Stimulated activated CD4-positive, alpha-beta T cell treated with anti-CD3 and anti-CD28 coated beads, Interleukin-2, amount 100 ng/mL, for 24 hours (primary cell): ENCODE measurements at places on chromosomes 7 and 10.
A peak's percentile ranks its signal among the peaks of the same experiment; 100 is the strongest.

DNA sequence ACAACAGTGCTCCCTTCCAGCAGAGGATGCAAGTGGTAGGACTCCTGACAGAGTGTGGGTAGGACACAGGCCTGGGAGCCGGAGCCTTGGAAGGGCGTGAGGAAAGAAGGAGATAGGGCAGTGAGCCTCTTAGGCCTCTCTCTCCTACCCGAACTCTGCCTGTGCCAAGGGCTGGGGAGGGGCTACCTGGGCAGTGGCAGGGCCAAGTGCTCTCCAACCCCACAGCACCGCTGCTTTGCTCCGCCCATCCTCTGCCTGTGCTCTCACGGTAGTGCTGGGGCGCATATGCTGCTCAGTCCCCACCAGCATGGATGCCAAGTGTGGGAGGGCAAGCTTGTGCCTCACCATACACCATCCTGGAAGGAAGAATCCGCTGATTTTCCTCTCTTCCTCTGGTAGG, 7.5 kb downstream of the FAM131B start:
- no peak for DNase-seq

- DNase-seq, result no peak
These were observed 114.8 kb upstream of the NPY start for GRCh38 chr7:24169077-24169624.

- no peak for DNase-seq
These were observed 658.2 kb downstream of the PARD3 start for GRCh38 chr10:34156781-34157425.

DNA sequence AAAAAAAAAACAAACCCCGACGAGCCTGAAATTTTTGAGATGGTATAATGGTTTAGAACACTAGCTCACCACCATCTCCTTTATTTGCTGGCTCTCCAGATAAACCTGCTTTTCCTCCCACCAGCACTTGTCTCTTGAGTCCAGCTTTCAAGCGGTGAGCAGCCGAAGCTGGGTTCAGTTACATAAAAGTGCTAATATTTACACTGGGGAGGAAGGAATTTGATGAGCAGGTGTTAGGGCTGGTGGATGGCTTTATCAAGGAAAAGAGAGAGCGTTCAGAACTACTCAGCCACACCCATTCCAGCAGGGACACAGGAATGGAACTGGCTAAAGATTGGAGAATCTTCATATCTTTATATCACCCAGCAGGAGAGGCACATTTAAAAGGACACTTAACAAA, 6.6 kb upstream of the CALML3 start:
- no peak for DNase-seq

DNA sequence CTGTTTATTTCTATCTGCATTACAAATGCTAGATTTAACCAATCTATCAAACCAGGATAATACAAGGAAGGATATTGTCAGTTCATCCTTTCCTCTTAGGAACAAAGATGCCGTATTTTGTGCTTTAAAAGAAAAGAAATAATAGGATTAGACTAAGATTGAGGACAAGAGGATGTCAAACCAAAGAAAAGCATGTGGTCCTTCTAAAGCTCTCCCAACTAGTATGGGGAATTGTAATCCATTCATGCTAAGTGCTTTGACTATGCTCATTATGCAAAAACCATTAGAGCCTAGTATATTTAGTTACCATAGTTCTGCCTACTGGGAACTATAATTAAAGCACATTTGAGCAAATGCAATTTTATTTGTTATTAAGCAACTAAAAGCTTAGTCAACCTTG, 280.2 kb downstream of the GRM8 start:
- DNase-seq, result no peak

DNA sequence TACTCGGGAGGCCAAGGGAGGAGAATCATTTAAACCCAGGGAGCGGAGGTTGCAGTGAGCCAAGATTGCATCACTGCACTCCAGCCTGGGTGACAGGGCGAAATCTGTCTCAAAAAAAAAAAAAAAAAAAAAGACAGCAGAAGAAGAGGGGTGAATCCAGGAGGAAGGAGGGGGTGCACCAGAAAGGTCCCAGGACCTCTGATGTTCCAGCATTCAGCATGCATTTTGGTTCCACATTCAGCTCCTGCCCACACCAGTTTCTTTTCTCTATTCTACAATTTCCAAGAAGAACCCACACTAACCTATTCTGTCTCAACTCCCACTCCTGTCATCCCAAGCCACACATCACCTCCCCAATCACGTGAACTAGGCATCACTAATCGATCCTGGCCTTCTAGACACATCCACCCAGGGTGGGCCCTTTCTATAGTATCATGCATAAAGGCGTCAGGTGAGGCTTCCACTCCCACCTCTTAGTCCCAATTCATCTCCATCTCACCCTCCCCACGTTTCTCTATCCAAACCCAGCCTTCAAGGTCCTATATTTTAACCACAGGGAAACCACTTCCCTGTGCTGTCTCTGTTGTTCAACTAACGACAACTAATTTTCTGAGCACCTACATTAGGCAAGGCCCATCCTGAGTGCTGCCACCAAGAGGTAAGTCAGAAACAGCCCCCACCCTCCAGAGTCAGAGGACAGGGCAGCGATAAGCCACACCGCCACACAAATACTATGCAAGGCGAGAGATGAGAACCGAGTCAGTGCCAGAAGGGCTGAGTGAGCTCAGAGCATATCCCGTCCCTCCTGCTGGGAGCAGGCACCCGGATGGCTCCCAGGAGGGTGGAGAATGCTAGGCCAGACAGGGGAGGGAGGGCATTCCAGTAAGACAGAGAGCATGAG, 2.2 kb downstream of the ANXA11 start:
- peak; percentile 74 for DNase-seq

DNA sequence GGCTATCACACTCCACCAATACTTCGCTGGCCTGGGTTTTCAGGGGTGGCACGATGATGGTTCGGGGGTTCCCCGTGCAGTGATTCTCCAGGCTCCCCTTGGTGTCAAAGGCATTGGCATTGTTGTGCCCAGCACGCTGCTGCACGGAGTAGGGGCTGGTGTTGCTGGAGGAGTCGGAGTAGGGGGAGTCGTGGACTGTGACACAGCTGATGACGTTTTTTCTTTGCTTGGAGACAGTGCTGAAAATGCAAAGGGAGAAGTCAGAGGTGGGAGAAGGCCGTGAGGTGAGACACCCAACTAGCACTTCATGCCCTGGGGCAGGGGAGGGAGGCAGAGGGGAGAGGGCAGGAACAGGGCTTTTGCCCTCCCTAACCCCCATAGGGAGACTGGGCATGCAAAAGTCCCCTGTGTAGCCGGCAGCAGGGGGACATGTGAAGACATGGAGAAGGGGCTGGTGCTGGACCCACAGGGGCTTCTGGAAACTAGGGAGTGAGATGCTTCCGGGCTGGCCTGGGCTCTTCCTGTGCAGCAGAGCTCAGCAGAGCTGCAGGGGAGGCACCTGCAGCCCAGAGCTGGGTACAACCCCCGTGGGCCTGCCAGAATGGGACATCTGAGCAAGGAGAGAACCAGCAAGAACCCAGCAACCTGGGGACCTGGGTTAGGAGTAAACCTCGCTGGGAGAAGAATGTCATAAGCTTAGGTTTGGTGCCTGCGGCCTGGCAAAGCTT, 60.5 kb downstream of the CLEC2L start:
- no peak for DNase-seq

DNA sequence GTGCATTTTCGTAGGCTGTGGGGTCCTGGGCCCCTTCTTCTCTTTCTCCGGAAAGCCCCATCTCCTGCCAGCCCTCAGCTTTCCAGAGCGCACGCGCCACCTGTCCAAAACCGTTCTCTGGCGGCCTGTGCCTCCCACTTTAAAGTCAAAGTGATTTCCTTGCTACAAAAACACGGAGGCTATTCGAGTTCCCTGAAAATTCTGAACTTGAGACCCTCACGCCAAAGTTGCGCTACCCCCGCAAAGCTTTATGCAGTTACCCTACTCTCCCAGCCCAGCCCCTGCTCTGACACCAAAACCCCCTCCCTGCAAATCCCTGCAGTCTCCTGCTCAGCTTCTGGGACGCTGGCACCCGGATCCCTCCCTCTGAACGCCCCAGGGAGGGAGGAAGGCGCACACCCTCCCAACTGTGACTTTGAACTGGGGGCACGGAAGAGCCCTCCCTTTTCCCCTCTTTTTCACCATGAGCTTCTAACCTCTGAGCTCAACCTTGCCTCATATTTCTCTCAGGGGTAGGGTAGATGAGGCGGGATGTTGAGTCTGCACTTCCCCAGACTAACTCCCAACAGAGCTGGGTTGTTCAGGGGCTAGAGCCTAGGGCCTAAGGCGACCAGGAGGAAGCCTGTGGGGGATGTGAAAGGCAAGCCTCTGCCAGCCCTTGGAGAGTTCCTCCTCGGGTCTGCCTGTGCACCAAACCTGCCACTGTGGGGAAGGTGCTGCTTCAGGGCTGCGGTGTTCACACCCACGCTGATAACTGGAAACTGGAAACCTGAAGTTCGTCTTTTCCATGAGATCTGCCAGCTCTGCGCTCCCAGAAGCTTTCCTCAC, 2.7 kb upstream of the PAX4 start:
- DNase-seq, result no peak

GRCh38 chr10:97334370-97335175, at the start of gene FRAT2:
FRAT2 (minus strand) TSS chr10:97334729; CDS start chr10:97334572, 157 bp downstream.
- peak; percentile 89 for DNase-seq

GRCh38 chr10:6657196-6657595, 77.1 kb upstream of the PRKCQ start:
- no peak for DNase-seq

- no peak for DNase-seq
These were observed 206.5 kb upstream of the CNTNAP2 start for GRCh38 chr7:145909991-145910513.

DNA sequence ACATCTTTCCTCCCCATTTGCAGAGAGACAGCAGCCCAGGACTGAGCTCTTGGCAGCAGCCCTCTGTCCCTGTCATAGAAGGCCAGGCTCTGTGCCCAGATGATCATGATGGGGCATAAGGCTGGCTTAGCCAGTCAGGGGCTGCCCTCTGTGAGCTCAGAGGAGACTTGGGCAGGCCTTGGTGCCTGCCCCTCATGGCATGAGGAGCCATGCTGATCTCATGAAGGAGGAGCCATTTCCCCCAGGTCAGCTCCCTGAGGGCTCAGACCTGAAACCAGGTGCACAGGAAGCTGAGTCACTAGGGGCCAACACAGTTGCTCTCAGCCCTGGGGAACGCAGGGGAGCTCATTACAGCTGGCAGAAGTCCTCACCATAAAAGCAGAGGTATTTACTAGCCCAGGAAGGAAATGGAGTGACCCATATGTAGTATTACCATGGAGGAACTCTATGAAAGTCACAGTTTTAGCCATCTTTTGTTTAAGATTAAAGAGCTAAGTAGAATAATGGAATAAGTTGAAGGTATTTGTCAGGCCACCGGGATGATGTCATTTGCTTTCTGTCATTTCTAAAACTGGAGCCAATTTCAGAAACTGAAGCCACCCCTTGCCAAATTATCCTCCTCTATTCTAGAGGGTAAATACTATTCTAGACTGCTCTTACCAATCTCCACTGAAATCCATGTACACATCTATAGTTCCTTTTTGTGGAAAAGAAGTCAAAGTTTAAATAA, 362.4 kb upstream of the ZNF32 start:
- no peak for DNase-seq

GRCh38 chr7:119664601-119665000, 608.4 kb upstream of the KCND2 start:
- no peak for DNase-seq

DNA sequence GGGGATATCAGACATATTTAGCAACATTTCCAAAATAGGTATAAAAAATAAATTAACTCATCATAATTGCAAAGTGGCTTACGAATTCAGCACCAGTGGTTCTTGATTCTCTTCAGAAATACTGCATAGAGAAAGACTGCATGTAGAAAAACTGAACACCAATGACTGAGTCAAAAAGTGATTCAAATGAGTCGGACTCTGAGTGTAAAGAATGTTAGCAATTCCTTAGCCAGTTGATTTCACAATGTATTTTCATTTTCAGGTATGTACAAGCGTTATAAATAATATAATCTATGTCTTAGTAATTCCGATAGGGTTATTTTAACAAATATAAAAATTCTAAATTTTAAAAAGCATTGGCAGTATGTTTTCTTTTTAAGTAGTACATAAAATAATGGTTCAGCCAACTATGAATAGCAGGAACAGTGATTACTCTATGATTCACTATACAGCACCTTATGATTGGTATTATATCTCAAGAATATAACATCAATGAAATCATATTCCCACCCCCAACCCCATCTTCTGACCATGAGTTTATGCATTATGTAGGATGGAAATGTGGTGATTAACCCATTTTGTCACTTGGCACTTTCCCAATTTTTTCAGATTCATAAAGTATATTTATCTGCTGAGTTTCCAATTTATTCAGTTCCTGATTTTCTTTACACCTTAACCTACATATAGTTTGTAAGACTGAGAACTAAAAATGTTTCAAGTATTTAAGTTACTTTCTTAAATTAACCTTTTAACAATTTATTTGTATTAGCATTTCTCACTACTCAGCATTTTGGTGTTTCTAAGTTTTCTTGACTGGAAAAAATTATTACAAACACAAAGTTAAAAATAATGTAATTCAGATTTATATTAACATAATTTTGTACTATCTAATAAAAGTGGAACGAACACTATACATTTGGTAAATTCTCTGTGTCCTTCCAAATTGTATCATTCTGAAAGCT, 33.9 kb downstream of the DNAJC1 start:
- DNase-seq, result no peak

DNA sequence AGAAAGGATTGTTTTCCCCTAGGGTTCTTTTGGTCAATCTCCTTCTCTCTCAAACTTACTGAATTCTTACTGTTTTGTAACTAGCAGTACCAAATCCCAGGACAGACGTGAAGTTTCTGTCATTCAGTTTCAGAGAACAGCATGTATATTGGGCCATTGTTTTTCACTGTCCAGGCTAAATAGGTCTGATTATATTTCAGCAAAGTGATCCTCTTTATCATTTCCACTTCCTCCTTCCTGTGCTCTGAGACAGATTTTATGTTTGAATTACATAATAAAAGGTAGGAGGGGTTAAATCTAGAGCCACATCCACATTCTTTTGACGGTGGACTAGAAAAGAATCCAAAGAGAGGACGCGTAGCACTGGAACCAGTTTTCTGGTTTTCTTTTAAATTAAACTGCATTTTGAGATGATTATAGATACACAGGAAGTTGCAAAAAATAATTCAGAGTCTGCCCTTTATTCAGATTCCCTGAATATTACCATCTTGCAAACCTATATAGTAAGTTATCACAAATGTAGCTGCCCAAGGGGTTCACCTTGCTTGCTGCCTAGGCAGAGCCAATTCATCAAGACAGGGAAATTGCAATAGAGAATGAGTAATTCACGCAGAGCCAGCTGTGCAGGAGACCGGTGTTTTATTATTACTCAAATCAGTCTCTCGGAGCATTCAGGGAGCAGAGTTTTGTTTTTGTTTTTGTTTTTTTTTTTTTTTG, 40.1 kb downstream of the AKR1E2 start:
- DNase-seq, result no peak

DNA sequence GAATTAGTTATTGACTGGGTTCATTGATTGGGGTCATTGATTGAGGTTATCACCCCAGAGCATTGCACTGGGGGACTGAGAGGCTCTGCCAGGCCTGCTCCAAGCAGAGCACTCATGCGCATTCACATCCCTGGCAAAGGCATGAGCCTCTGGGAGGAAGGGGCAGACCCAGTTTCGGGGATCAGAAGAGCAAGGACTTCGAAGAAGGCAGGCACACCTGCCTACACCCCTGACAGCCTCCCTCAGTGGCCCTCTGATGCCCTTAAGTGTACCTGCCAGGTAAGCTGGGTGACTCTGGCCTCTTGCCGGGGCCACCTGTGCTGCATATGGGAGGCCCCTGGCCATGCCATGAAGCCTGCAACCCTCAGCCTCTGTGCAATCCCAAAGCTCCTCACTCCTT, 181.1 kb downstream of the PTPN20 start:
- DNase-seq, result no peak
